ENCODE measurements at places on chromosomes 1 and 21.
A peak's percentile ranks its signal among the peaks of the same experiment; 100 is the strongest.

GRCh38 chr1:192887426-192887825, 78.6 kb downstream of the RGS2 start:
- no peak for DNase-seq

DNA sequence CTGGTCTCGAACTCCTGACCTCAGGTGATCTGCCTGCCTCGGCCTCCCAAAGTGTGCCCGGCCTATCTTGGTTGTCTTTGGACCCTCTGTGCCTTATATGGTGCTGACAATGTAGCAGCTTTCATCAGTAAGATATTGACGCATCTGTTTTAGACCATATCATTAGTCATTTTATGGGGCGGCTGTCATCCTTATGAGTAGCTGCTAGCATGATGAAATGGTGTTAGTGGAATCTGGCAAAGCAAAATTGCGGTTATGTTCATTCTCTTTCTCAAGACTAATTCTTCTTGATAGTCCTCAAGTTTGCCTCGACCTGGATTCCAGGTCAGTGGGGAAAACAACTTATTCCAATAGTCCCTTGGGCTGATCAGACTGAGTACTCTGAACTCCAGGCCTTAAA, 199.9 kb downstream of the PRDM2 start:
- DNase-seq, result no peak

GRCh38 chr21:17492415-17493168, 20.3 kb upstream of the CXADR start:
- no peak for DNase-seq

DNA sequence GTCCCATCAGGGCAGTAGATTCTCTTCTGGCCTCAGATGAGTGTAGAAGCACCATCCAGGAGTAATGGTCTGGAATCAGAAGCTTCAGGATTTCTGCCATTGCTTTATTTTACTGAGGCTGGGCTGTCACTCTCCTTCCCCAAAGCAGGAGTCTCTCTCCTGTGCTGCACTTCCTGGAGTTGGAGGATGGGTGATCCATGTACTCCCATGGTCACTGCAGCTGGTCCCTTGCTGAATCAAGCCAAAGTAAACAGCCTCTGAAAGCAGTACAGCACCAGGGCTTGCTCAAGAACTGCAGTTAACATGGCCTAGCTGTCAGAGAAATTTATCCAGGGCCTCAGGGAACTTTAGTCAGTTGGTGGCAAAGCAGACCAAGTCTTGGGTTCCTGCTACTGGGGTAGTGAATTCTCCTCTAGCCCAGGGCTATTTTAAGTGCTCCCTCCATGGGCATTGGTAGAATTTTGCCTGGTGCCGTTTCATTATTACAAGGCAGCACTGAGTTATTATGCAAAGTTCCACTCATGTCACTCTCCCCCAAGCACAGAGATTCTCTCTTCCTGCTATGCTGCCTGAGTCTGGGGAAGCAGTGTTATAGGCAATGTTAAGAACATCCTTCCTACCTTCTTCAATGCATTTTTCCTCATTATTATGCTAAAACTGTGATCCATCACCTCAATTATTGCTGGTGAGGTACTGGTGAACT, 29.5 kb downstream of the DRAM2 start:
- no peak for DNase-seq

GRCh38 chr1:12035312-12035711, 16.0 kb downstream of the MIIP start:
- no peak for DNase-seq

GRCh38 chr1:192521734-192522133, 53.8 kb upstream of the RGS1 start:
- DNase-seq, result peak; percentile 64

DNA sequence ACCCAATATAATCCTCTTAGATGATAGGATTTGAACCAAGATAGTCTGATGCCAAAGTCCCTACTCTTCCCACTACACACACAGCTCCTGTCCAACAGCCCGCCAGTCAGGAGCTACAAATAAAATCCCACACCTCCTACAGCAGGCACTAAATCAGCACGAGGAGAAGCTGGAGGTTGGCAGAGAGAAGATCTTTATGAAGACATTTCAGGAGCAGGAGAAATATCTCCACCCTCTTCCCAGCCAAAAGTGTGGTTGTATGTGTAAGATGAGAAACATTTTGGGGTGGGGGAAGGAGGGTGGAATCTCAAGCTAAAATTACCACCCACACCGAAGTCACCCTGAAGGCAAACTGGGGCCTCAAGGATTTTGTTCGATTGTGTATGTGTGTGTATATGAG, 54.5 kb downstream of the PLXNA2 start:
- DNase-seq, result no peak

DNA sequence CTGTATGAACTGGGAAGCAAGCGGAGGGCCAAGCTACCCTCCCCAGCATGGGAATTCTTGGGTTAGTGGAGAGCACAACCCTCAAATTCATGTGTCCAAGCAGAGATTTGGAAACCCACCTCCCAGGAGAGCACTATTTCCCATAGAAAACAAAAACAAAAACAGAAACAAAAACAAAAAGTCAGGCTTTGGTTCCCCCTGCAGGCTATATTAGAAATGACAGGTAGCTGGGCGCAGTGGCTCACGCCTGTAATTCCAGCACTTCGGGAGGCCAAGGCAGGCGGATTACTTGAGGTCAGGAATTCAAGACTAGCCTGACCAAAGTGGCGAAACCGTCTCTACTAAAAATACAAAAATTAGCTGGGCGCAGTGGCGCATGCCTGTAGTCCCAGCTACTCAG, 10.8 kb downstream of the MINDY1 start:
- DNase-seq, result peak; percentile 40

DNA sequence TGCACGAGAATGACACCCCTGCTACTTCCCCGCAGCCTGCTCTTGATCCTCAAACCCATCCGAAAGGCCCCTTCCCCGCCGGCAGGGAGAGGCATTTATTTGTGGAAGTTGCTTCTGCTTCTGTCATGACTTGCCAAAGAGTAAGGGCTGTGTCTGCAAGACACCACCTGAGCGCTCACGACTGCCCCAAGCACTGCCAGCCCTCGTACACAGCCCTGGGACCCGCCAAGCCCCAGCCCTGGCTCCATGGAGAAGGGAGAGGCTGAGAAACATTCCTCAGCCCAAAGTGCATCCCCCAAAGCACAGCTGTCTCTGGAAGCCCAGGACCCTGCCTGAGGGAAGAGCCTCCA, 6.3 kb upstream of the TPRG1L start:
- no peak for DNase-seq

DNA sequence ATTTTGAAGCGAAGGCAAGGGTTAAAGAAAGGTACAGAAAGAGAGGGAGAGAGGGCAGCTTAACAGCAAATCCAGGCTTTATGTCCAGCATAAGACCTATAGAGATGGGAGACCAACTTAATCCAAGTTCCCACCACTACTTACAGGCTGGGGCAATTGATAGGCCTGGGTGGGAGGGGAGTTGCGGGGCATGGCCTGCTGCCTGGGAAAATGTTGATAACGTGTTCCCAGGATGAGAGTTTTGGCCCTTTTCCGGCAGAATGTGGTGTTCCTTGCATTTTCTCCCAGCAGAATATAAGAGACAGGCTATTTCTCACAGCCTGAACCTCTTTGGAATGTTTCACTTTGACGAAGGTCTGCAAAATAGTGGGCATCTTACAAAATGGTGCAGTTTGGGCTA, 34.9 kb upstream of the PLA2G5 start:
- DNase-seq, result no peak

GRCh38 chr1:24149866-24150233, 6.9 kb upstream of the IL22RA1 start:
- DNase-seq, result no peak

GRCh38 chr1:230977761-230978490, 735 bp downstream of the TTC13 start:
- DNase-seq, result peak; percentile 36

GRCh38 chr1:236320671-236321070, 38.9 kb upstream of the ERO1B start:
- no peak for DNase-seq

DNA sequence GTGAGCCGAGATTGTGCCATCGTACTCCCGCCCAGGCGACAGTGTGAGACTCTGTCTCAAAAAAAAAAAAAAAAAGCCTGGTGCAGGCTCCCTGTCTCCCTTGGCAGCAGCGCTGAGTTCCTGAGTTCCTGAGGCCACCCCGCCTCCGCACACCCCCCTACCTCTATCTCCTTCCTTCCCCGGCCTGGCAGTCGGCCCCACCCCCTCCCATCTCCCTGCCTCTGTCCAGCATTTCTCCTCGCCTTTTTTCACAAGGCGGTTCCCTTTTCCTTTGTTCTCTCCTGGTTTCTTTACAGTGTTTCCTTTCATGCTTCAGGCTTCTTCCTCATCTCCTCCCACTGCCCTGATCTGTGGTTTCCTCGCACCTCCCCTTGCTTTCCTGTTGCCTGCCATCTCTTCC, 2.7 kb downstream of the RORC start:
- DNase-seq, result no peak

- DNase-seq, result no peak
Observed at GRCh38 chr1:31669786-31670592, 25.3 kb upstream of the PEF1 start.

GRCh38 chr1:9382643-9383491, 90.2 kb downstream of the SPSB1 start:
- DNase-seq, result no peak

DNA sequence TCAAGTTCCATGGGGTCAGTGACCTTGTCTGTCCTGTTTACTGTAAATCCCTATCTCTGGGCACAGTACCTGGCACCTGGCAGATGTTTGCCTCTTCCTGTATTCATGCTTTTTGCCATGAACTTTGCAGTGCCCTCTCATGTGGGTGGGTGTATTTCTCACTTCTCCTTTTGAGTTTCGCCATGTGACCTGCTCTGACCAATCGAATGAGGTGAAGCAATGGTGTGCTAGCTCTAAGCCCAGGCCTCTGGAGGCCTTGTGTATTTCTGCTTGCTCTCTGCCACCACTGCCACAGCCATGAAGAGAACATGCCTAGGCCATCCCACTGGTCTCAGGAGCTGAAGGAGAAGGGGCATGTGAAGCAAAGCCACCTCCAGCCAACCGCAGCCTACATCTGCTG, 185.5 kb upstream of the ZC3H12A start:
- DNase-seq, result no peak

DNA sequence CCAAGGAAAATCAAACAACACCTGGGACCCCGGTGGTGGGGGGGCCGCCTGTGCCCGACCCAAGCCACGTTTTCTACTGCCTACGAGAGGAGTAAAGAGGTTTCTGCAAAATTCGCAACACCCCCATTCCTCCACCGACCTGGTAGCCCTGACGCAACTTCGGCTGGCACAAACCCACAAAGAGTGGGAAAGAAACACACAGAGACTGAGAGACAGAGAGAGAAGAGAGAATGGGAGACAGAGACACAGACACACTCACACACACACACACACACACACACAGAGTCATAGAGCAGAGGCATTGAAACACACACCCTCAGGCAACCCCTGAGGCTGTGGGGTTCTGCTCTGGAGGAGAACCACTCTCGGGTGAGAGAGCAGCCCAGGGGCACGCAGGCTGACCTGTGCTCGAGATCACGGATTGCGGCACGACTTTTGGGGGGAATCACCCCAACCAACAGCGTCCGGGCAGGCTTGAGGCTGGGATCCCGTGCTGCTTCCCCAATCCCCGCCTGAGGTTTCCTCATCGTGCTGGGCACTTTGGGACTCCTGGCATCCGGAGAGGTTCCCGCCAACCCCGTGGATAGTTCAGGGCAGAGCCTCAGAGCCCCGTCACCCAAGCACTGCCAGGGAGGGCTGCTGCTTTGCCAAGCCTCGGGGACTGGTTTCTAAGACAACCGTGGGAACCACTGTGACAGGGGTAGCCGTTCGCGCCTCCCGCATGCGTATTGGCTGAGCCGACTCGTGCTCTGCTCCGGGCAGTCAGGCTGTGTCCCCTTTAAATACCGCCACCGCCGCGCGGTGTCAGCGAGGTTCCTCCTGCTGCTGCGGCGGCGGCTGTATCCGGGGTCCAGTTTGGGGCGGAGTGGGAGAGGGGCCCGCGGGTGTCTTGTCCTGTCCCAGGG, 682.4 kb upstream of the TPTE start:
- no peak for DNase-seq

DNA sequence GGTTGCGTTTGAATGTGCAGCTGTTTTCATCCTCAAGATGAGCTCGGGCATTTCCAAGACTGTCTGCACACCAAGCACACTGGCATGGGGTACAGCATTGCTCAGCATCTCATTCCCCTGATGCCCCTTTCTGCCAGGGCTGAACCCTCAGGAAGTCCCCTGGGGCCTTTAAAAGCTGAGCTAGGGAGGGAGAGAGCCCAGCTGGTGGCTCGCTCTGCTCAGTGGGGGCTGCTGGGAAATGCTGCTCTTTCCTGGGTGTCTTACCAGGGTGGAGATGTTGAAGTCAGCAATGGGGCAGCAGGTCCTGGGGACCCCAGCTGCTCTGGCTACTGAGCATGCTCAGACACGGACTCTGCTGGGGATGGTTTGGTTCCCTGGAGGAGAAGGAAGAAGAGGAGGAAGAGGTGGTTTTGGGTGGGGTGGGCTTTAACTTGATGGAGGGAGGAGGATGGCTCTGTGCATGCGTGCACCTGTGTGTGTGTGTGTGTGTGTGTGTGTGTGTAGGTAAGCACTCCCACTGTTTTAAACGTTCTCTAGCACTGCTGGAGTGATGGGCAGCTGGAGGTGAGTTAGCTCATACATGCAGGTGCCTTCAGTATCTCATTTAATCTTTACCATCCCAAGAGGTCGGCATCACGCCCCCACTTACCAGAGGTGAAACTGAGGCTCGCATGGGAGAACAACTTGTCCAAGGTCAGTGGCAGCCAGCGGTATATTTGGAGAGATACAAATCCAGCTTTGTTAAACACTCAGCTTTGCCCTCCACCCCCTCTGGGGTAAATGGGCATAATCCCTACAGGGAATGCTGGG, 40.9 kb downstream of the ACTL8 start:
- DNase-seq, result no peak

DNA sequence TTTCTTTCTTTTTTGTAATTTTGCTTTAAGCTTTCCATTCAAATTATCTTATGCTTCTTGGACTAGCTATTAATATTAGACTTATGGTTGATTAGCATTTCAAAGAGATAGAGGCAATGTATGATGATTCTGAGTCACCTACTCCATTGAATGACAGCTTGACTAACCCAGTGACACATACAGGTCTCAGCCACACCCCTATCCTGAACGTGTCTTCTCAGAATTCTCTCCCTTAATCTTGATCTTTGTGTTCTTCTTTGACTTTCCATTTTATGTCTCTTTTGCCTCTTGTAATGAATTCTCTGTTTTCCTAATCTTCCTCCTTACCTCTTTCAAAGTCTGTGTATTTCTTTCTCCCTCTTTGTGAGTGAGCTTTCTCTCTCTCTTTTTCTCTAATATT, 241.1 kb downstream of the PDE4B start:
- no peak for DNase-seq

Data from immature natural killer cell (primary cell).